ENCODE measurements at places on chromosomes 3 and 15. TPM values are rescaled to one million over a fixed set of nuclear protein-coding genes. Genes with fewer than 3 reads are reported as not detected.

The CORO2B gene
- 3.3 TPM for total RNA-seq

GRCh38 chr3:143529798-143530197, 318.5 kb downstream of the SLC9A9 start:
- H3K27ac ChIP-seq: no peak overlapping the region
- no peaks in the 10 kb centered on the region for H3K36me3 ChIP-seq
- no peaks in the 10 kb centered on the region for H3K27me3 ChIP-seq
- no peaks in the 10 kb centered on the region for H3K4me1 ChIP-seq

DNA sequence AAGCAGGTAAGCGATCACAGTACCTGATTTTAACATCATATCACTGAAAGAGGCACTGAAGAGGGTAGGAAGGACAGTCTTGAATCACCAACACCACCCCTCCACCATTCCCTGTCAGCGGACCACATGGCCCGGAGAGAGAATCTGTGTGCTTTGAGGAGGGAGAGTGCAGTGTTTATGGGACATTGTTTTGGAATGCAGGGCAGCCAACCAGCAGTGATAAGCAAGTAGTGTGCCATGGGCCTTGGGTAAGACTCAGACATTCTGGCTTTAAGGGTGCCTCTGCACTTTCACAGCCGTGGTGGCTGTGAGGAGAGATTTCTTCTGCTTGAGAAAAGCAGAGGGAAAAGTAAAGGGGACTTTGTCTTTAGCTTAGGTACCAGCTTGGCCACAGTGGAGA, 46.4 kb downstream of the FAM81A start:
- no peaks in the 10 kb centered on the region for H3K27me3 ChIP-seq
- H3K4me1 ChIP-seq: no peaks in the 10 kb centered on the region
- no peak for DNase-seq

GRCh38 chr3:71090207-71090606, 493.3 kb downstream of the FOXP1 start:
- H3K4me1 ChIP-seq: no peaks in the 10 kb centered on the region
- no peak overlapping the region for H3K4me3 ChIP-seq
- no peaks in the 10 kb centered on the region for H3K27me3 ChIP-seq
- no peak for DNase-seq
- no peak overlapping the region for H3K27ac ChIP-seq

DNA sequence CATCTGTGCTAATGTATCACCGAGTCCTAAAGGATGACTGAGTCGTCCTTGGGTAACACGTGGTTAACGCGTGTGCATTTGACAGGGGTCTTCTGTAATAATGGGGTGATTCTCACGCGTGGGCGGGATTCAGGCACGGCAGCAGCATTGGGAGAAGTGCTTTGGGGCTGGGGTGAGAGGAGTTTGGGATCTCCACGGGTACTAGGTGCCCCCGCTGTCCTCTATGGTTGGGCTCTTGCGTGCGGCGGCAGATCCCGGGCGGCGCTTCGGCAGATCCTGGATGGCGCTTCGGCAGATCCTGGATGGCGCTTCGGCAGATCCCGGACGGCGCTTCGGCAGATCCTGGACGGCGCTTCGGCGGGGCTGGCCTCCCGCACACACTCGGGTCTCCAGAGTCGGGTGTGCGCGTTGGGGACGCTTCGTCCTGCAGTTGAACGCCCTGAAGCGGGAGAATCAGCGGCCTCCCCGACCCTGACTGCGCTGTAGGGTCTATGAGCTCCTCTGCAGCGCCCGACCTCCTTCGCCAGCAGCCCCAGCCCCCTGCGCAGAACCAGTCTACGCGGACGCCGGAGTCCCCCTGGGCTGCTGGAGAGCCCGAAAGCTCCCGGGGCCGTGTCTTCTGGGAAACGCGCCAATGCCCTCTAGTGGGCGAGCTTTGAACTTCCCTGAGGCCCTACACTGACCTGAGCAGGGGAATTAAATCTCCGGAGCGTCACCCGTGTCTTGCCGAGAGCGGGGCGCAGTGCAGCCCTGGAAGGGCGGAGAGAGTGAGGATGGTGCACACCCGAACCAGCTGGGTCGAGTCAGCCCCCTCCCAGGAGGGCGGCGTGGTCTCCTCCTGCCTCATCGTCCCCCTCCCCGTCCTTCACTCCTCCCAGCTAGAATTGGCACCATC, 48.1 kb upstream of the EPHB3 start:
- peak overlapping the region; percentile 7 for H3K4me3 ChIP-seq
- DNase-seq: peak; percentile 91
- H3K27me3 ChIP-seq: peaks cover 18% of the 10 kb centered on the region
- peaks cover 4% of the 10 kb centered on the region for H3K4me1 ChIP-seq
- no peaks in the 10 kb centered on the region for H3K36me3 ChIP-seq

- H3K27me3 ChIP-seq: no peaks in the 10 kb centered on the region
- H3K4me3 ChIP-seq: no peak overlapping the region
- no peak overlapping the region for H3K27ac ChIP-seq
- H3K4me1 ChIP-seq: no peaks in the 10 kb centered on the region
Measured at GRCh38 chr3:132838477-132838876, 116.3 kb upstream of the NPHP3 start.

The PRTG gene
- total RNA-seq: 3.2 TPM

The XXYLT1 gene
- total RNA-seq: 13.9 TPM

The SPATA12 gene
- not detected for total RNA-seq

GRCh38 chr15:66228807-66229735, 24.5 kb downstream of the MEGF11 start:
- H3K4me1 ChIP-seq: no peaks in the 10 kb centered on the region
- no peaks in the 10 kb centered on the region for H3K36me3 ChIP-seq
- H3K27me3 ChIP-seq: no peaks in the 10 kb centered on the region
- no peak overlapping the region for H3K4me3 ChIP-seq
- DNase-seq: no peak

- peak overlapping the region; percentile 94 for H3K27ac ChIP-seq
- H3K36me3 ChIP-seq: no peaks in the 10 kb centered on the region
- H3K27me3 ChIP-seq: peaks cover 8% of the 10 kb centered on the region
Measured at GRCh38 chr15:95325763-95326404, 1004.6 kb upstream of the NR2F2 start.

The ARNT2 gene
- 2.3 TPM for total RNA-seq

DNA sequence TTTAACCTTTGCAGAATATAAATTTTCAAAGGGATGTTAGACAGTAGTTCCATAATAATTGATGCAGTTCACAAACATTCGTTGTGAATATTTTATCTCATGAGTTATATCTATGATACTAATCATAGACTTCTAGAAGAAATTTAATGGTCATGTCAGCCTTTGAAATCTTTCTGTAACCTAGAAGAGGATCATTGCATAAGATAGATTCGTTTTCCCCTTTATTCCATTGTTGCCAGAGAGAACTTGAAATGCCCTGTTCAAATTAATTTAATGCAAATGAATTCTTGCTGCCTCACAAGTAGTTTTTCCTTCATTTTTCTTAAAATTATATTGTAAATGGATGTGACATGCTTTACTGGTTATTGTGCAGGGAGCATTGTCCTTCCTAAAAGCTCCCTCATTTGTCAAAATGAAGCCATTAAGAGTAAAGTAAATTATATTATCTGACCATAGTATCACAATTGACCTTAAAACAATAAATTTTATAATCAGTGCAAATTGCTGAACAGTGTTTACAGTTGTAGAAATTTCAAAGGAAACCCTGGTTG, 128.5 kb upstream of the ZNF717 start:
- no peak overlapping the region for H3K27ac ChIP-seq
- no peaks in the 10 kb centered on the region for H3K4me1 ChIP-seq
- H3K4me3 ChIP-seq: no peak overlapping the region
- H3K27me3 ChIP-seq: no peaks in the 10 kb centered on the region

DNA sequence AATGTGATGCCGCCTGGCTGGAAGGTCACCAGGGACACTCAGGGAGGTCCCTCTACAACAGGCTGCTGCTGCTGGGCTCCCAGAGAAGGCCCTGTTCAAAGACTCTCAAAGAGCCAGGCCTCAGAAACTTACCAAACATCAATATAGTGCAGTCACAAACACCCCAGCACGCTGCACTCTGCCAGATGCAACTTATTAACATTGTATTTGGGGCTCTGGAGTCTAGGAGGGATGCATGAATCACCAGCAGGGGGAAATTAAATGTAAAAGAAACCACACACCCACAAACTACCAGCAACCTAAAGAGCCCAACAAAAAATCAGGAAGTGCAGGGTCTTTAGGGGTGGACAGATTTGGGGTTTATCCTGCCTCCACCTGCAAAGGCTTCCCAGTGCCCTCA, 74.6 kb upstream of the SPATA12 start:
- no peak for DNase-seq
- H3K4me1 ChIP-seq: peaks cover 6% of the 10 kb centered on the region

DNA sequence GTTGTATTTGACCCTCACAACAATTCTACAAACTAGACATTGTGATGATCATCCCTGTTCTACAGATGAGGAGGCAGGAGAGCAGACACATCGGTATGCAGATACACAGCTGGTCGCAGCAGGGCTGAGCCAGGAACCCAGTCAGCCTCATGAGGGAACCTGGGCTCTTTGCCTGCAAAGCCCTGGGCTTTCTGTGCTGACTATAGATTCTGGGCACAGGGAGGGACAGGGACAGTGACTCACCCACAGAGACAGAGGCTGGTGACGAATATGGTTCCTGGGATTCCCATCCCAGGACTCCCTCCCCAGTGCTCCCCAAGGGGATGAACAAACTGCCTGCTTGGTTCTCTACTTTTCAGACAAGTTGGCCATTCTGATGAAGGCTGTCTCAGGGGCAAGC, 3.8 kb upstream of the CAMP start:
- H3K36me3 ChIP-seq: no peaks in the 10 kb centered on the region
- no peak overlapping the region for H3K4me3 ChIP-seq
- DNase-seq: peak; percentile 64
- no peaks in the 10 kb centered on the region for H3K27me3 ChIP-seq
- H3K4me1 ChIP-seq: peaks cover 30% of the 10 kb centered on the region

- no peak overlapping the region for H3K4me3 ChIP-seq
- no peak overlapping the region for H3K27ac ChIP-seq
- H3K36me3 ChIP-seq: no peaks in the 10 kb centered on the region
- H3K4me1 ChIP-seq: peaks cover 13% of the 10 kb centered on the region
- H3K27me3 ChIP-seq: peaks cover 49% of the 10 kb centered on the region
- no peak for DNase-seq
Measured at GRCh38 chr3:158108445-158108985, 1.4 kb upstream of the RSRC1 start.

DNA sequence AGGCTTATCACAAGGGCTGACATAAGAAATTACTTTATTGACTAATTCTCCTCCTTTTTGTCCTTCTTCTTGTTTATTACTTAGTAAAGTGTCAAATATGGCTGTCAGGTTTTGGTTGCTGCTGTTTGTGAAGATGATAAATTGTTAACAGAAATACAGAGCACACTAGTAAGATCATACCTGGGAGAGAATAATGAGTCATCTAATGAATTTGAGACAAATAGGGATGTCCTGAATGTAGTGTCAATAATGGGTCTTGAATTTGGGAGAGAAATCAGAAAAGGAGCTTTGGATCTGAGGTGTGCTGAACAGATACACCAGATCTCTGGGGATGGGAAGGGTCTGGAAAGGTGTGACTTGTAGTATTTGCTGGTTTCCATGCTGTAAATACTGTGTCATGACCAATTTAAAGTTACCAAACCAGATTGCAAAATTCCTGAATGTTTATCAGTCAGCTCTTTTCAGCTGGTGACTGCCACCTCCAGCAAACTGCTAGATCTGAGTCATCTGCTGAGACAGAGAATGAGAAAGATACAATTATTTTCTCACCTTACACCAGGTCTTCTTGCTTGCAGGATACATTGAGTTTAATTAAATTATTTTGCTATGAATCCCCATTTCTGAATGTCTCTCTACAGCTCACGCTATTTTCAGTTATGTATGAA, 76.7 kb upstream of the SATB1 start:
- no peak overlapping the region for H3K4me3 ChIP-seq
- DNase-seq: no peak
- no peaks in the 10 kb centered on the region for H3K36me3 ChIP-seq
- H3K27ac ChIP-seq: no peak overlapping the region

DNA sequence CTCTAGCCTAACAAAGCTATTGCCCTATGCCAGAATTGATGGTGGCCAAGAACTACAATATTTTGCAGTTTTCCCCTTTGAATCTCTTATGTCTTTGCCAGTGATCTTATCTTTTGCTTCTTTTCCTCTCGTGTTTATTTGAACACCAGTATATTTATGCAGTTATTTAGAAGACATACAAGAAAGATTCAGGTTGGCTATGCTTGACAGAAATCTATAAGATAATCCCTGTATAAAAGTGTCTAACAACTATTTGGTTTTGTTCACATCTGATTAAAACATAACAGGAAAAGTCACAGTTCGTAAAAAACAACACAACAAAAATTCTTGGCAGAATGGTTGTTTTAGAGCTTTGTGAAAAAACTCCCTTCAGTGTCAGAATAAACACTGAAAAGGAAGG, 63.7 kb downstream of the SEMA6D start:
- H3K36me3 ChIP-seq: no peaks in the 10 kb centered on the region
- no peak for DNase-seq
- no peak overlapping the region for H3K27ac ChIP-seq
- no peak overlapping the region for H3K4me3 ChIP-seq
- H3K4me1 ChIP-seq: no peaks in the 10 kb centered on the region

The SMCO1 gene
- not detected for total RNA-seq

The CLDN16 gene
- 0.61 TPM for total RNA-seq

DNA sequence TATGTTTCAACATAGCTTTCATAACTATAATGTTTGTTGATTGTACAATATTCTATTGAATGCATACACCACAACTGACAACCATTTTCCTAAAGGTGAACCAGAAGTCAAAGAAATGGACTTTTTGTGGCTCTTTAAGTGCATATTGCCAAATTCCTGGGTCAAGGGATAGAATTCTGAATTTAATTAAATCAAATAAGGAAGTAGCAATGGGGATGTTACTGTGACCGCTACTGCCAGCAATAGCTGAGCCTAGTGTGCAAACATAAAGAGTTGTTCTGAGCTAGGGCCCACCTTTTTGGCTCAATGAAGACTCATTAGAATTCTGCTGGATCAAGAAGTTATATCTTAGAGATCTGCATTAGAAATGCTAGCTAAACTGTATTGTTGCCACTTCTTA, 17.3 kb upstream of the KBTBD8 start:
- no peak overlapping the region for H3K4me3 ChIP-seq
- H3K27ac ChIP-seq: no peak overlapping the region
- DNase-seq: no peak
- no peaks in the 10 kb centered on the region for H3K4me1 ChIP-seq
- H3K27me3 ChIP-seq: no peaks in the 10 kb centered on the region

- no peak for DNase-seq
- no peaks in the 10 kb centered on the region for H3K27me3 ChIP-seq
Measured at GRCh38 chr3:178343433-178344038, 192.7 kb upstream of the KCNMB2 start.

The CYP1A2 gene
- not detected for total RNA-seq

- H3K27me3 ChIP-seq: no peaks in the 10 kb centered on the region
- H3K27ac ChIP-seq: no peak overlapping the region
- H3K36me3 ChIP-seq: no peaks in the 10 kb centered on the region
- H3K4me3 ChIP-seq: no peak overlapping the region
- no peaks in the 10 kb centered on the region for H3K4me1 ChIP-seq
Measured at GRCh38 chr15:51251556-51251955, 86.8 kb downstream of the CYP19A1 start.
